Esophagus mucosa (tissue), 1 donor: ENCODE measurements at places on chromosomes 5 and 9. TPM values are rescaled to one million over a fixed set of nuclear protein-coding genes. Genes with fewer than 3 reads are reported as not detected.

DNA sequence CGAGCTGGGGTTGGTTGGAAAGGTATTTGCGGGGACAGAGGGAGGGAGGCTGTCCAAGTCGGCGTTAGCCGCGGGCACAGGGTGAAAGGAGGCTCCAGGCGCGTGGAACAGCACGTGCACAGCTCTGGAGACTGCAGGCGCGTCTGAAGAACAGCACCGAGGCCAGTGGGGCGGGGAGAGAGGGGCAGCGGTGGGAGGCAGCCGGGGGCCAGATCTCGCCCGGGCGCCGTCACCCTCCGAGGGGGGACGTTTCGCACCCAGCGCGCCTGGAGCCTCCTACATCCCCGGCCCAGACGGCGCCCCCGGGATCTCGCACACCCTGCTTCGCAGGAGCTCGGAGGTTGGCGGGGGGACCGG lies 79.6 kb downstream of the NTNG2 start:
- ATAC-seq: no peak

- ATAC-seq: no peak
Measured at GRCh38 chr5:134490925-134491271, 34.6 kb upstream of the JADE2 start.

PARP8 gene
- total RNA-seq: 10.3 TPM

DNA sequence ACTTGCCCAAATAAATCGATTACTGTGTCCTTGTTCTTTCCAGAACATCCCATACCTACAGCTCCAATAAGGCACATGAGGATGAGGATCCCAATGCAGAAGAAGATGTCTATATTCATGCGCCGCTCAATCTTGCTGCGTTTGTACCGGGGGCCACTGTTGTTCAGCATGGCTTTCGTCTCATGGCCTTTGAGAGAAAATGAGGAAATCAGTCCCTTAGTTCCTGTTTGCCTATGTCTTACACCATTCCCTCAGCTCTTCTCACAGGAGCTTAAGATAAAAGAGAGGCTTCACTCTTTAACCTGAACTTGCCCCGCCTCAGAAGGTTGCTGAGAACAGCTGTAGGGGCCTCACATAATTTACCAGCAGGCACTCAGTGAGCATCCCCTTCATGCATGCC lies 211.6 kb downstream of the ATP10B start:
- ATAC-seq: no peak

DNA sequence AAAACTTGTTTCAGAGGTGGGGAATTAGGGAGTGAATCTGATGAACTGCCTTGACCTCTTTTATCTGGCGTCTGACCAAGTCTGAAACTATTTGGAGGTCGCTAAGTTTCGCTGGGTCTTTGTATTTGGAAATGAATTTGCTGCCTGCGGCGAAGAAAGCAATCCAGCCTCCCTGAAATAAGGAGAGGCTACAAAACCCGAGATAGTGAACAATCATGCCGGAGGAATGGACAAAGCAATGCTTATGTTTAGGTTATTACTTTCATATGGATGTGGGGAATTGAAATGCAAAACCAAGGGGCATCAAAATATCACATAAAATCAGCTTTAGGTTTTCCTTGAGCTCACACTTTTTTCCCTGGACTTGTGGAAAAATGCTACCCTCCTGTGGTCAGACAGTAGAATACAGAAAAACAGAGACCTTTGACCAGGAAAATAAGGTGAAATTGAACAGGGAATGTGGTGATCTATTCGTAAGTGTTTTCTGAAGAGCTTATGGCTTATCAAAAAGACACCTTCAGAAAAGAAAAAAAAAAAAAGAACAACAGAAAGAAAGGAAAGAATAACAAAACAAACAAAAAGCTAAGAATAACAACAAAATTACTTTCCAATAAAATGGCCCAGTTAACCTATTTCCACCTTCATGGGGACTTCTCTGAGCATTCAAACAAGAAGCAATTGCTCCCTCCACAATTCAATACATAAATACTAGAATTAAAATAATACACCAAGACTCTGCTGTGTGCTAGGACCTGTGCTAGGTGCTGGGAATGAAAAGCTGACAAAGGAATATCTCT lies 68.6 kb upstream of the DPYSL3 start:
- ATAC-seq: no peak

ADAMTS6 gene
- 1.2 TPM for total RNA-seq

- peak; percentile 100 for ATAC-seq
Measured at GRCh38 chr5:155402927-155403640, 389.5 kb downstream of the KIF4B start.

- ATAC-seq: no peak
Measured at GRCh38 chr5:43001748-43002147, 38.4 kb downstream of the ANXA2R start.

GRCh38 chr5:96649681-96650540 lies 12.3 kb upstream of the CAST start:
- peak; percentile 78 for ATAC-seq

BRD8 gene
- 25.7 TPM for total RNA-seq

DNA sequence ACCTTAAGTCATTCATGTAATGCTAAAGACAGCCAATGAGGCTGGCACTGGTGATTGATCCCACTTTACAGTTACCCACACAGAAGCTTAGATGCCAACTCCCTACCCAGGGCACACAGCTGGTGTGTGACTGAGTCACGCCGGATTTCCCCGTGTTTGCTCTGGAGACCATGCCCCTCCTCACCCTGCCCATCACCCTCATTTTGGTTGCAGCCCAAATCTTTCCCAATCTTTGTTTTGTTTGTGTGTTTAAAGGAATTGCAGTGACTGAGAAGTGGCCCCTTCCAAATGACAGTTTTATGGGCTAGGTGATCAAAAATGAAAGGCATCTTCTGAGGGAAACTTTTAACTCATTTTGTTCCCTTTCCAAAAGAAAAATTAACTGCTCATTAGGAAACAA lies 10.9 kb downstream of the FBXL7 start:
- no peak for ATAC-seq

DNA sequence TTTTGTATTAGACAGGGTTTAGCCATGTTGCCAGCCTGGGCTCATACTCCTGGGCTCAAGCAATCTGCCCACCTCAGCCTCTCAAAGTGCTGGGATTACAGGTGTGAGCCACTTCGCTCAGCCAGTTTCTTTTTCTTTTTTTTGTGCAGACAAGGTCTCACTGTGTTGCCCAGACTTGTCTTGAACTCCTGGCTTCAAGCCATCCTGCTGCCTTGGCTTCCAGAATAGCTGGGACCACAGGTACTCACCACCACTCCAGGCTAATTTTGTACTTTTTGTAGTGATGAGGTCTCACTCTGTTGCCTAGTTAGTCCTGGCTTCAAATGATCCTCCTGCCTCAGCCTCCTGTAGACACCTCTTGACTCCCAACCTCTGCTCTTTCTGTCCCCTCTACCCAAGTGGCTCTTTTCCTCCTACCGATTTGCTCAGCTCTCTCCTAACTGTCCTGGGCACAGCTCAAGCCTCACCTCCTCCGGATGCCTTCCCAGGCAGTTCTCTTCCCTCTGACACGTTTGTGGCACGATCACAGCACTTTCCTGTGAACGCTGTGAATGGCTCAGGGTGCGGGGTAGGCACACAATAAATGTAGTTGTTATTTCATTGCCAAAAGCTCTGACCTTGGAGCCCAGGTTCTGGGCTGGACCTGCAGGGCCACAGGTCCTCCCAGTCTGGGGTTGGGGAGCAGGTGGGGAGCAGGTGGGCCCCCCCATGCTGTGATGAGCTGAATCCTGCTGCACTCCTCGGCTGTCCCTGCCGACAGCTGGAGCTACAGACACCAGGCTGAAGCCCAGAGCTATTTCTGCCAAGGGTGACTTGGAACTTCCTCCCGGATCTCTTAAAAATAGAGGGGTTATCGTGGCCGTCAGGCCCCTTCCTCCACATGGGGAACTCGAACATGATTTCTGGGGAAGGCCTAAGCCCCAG lies 23.9 kb downstream of the GFI1B start:
- peak; percentile 56 for ATAC-seq

DNA sequence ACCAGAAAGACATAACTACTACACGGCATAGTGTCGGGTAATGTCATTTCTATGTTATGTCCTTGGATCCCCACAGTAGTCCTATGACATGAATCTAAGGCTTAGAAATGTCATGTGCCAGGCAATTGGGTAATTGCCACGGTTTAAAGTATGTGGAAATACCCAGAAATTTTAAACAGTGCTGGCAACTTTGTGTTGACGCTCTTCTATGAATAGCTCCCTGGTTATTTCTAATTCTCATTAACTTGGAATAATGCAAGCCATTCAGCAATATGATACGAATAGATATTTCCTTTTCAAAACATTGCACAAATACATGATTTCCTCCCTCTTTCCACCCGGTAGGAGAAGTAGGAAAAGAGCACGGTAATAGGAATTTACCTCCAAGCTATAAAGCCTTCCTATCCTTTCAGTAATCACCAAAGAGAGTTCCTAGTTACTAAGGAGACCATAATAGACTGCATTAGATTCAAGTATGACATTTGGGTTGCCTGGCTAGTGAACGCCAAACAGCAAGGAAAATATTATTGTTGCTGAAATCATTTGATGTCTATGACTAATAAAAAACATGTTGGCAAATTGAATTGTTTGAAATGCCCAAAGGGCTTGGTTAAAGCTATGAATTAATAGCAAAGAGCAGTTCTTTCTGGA lies 168.4 kb downstream of the CCDC192 start:
- ATAC-seq: peak; percentile 35

ST8SIA4 gene
- total RNA-seq: 1.4 TPM

DNA sequence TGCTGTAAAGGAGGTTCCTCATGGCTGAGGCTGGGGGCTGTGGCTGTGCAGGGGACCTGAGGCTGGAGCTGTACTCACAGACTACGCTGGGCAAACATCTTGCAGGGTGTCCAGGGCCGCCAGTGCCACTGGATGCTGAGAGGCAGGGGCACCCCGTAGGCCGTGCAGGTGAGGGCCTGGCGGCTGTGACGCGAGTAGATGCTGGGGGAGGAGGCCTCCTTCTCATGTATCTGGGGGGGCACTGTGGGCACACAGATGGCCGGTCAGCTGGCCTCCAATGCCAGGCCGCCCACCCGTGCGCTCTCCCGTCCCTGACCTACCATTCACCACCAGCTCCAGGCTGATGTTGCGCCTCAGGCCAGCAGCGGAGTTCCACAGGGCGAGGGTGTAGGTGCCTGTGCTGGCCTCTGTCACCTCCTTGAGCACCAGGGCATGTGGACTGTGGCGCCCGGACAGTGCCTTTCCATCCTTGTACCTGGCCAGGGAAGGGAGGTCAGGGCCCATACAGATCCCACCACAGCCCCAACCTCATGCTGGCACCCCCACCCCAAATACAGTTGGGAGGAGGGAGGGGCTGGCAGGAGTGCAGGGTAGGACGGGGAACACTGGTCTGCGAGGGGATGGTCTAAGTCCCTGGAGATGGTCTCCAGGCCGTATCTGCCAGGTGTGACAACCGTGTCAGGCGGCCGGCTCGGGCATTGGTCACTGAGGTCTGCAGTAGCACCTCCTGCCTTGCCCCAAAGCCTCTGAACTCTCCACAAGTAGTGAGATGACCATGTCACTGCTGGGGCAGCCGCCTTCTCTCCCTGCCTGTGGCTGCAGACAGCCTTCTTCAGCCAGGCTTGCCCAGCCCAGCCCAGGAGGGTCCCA lies 23.4 kb downstream of the FLT4 start:
- ATAC-seq: no peak

GRCh38 chr9:21761309-21761901 lies 41.0 kb upstream of the MTAP start:
- ATAC-seq: no peak

ZMAT2 gene
- total RNA-seq: 39.7 TPM

DNA sequence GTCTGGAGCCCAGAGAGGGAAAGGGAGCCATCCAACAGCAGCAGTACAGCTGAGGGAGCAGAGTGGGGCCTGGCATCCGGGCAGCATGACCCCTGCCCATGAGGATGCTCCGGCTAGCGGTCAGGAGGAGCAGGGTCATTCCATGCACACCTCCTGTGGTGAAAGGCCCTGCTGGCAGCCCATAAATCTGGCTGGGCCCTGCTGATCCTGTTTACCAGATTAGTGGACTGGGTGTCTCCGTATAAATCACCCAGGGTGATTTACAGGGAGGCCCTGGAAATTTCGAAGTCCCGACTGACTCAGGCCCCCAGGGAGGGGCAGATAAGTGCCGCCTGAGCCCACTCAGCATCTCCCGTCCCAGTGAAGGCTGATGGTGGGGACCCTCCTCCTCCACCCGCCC lies 117.6 kb upstream of the HAND1 start:
- no peak for ATAC-seq

- no peak for ATAC-seq
Measured at GRCh38 chr9:70559102-70559501, 144.6 kb upstream of the KLF9 start.
